Hematopoietic multipotent progenitor cell treated with erythropoietin and hydrocortisone succinate and interleukin-3 and kit ligand, for 15 days (in vitro differentiated cells): ENCODE measurements at places on chromosomes 3 and 15.

DNA sequence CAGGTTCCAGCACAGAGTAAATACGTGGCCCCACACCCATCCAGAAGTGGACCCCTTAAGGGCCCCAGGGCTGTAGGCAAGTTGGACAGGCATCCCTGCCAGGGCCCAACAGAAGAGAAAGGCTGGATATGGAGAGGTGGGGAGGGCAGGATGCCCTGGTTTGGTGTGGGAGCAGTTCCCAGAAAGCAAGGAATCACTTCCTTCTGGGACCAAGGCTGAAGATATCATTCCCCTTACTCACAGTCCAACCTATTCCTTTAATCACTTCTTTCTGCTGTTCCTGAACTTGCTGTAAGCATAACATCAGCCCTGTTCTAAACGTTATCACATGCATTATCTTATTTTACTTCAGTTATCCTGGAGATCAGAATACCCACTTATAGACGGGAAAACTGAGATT, 6.1 kb upstream of the MESP2 start:
- no peak for DNase-seq

DNA sequence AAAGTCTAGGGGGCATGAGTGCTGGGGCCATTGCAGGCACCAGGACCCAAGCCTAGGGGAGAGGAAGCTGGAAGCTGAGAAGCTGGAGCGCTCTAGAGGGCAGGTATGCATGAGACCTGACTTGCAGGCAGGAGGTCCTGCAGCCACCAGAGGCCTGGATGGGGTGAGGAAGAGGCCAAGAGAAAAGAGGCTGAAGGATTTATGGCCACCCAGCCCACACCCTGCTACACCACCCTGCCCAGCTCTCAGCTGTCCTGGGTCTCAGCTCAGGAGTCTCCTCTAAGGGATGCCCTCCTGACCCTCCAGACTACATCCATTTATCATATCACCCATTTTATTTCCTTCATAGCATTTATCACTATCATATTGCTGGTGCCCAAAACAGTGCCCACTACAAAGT, 36.5 kb downstream of the RPN1 start:
- DNase-seq: no peak

DNA sequence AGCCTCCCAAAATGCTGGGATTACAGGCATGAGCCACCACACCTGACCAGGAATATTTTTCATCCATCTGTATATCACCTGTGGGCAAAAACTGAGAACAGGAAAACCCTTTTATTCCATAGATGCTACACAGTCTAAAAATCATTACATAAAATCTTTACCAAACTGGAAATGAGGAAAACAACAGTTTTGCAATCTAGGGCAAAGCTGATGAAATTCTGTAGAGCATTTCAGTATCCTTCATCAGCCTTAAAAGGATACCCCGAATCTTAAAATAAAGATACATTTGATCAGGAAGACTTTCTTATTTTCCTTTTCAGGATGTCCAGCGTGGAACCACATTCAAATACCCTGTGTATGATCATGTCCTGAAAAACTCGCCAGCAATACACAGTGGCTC, 7.1 kb downstream of the SIAH2 start:
- no peak for DNase-seq

DNA sequence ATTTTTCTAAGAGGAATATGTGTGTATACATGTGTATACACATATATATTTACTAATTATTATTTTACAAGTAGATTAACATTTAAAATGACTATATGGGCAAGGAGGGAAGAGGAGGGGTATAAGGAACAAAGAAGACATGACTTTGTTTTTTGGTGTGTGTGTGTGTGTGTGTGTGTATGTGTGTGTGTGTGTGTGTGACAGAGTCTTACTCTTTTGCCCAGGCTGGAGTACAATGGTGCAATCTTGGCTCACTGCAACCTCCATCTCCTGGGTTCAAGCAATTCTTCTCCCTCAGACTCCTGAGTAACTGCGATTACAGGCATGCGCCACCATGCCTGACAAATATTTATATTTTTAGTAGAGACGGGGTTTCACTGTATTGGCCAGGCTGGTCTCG, 2.6 kb upstream of the EOGT start:
- DNase-seq: no peak

GRCh38 chr15:42456971-42457370, 34.0 kb downstream of the ZNF106 start:
- DNase-seq: no peak

- DNase-seq: no peak
These were observed 34.9 kb upstream of the ATP13A3 start for GRCh38 chr3:194521510-194522260.

- DNase-seq: peak; percentile 33
These were observed 2.0 kb downstream of the AP2M1 start for GRCh38 chr3:184176377-184177330.

DNA sequence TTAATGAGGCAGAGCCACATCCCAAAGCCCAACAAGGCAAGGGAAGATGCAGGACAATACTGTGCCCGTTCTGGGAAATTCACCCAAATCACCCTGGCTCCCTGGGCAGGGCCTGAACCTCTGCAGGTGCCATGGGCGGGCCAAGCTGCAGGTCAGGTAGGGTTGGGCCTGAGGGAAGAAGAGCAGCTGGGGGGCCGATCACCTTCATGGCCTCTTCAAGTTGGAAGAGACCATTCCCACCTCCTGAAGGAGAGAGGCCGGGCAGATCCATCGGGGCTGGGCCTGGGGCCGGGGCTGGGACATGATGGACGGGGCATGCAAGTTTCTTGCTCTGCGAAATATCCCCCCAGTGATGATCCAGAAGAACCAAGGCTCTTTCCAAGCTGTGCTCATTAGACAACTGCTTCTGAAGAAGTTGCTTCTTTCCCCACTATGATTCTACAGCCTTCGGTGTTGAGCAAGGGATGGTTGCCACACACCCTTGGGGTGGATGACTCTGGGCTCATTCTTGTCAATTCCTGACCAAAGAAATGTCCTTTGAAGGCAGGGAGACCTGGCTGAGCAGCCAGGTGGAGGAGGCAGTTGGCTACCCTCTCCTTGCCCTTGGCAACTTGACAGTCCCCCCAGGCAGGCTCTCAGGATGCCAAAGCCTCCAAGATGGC, 38.2 kb downstream of the KLHL25 start:
- no peak for DNase-seq

- no peak for DNase-seq
These were observed 498.7 kb upstream of the CBLB start for GRCh38 chr3:106367496-106367895.

DNA sequence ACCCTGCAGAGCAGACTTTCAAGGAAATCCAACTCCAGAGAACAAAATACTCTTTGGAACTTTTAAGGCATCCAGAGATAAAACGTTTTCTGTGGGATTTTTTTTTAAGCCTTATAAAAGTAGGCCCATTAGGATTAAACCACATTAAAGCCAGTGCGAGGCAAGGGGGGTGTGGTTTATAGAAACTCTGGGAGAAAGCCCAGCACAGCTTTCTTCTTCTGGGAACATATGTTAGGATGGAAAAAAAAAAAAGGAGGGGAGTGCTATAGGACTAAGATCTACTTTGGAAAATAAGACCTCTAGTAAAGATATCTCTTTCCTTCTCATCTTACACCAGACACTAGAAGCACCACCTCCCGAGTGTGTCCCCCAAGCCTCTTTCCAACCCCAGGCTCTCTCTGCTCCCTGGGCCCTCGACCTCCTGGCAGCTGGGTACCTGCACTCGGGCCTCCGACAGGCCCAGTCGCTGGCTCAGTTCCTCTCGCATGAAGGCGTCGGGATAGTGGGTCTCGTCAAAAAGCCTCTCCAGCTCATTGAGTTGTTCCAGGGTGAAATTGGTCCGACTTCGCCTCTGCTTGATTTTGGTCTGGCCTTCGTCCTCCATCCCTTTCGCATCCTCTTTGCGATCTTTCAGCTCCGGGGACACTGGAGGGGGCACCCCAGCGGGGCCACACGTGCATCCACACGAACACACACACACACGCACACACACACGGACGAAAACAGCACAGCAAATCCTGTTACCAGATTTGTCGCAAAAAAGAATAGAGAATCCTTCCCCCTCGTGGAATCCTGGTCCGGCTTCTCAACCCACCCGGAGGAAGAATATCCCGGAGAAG, 3.8 kb downstream of the SHOX2 start:
- no peak for DNase-seq

- no peak for DNase-seq
These were observed 18.2 kb upstream of the AHSG start for GRCh38 chr3:186594591-186595113.

- DNase-seq: no peak
These were observed 28.9 kb downstream of the LINGO1 start for GRCh38 chr15:77603611-77604336.

- no peak for DNase-seq
These were observed 45.5 kb downstream of the SATB1 start for GRCh38 chr3:18379647-18380046.

GRCh38 chr3:57770009-57770827, 14.1 kb downstream of the SLMAP start:
- DNase-seq: no peak

GRCh38 chr15:28897861-28898585, 12.2 kb downstream of the APBA2 start:
- DNase-seq: no peak

GRCh38 chr3:178810181-178810580, 261.4 kb downstream of the ZMAT3 start:
- DNase-seq: no peak

DNA sequence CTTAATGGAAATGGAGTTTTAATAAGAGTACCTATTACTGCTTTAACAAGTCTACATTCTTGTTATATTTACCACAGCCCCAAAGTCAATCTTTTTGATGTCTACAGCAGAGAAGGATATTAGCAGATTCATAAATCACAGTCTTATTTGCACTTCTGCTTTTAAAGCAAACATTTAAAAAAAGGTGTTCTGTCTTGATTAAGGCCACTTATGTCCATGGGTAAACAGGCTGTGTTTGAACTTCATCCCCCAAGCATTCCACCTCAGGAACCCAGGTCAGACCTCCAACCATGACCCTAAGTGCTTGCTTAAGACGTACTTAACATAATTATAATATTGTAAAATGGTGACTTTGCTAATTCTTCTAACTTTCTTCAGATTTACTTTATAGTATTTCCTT, 113.4 kb downstream of the CMSS1 start:
- no peak for DNase-seq

- DNase-seq: no peak
These were observed 2.5 kb downstream of the EFCC1 start for GRCh38 chr3:129003578-129004112.

GRCh38 chr15:87633525-87633924, 623.0 kb downstream of the NTRK3 start:
- DNase-seq: no peak

- DNase-seq: no peak
These were observed 14.3 kb upstream of the LIMD1 start for GRCh38 chr3:45580112-45580765.

- DNase-seq: no peak
These were observed 103.9 kb upstream of the BCL6 start for GRCh38 chr3:187849016-187849654.

GRCh38 chr3:189260556-189261493, 89.1 kb downstream of the TPRG1 start:
- DNase-seq: no peak

DNA sequence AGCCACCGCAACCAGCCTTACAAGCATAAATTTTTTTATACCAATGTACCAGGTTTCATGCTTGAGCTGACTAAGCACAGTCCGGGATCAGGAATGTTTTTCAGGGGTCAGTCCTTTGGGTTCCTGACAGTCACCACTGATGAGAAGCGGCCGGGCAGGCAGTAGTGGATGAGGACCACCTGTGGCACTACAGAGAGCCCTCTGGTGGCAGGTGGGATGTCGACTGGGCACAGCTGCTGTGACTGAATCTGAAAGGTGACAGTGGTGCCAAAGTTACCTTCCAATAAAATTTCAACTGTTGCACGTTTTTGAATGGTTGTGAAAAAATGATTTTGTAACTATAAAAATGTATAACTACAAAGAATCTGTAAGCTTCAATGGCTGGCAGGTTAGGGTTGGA, 34.0 kb downstream of the TPRA1 start:
- no peak for DNase-seq

GRCh38 chr3:99472385-99472784, 166.0 kb upstream of the COL8A1 start:
- no peak for DNase-seq
